ENCODE measurements at places on chromosomes 3 and 15.

DNA sequence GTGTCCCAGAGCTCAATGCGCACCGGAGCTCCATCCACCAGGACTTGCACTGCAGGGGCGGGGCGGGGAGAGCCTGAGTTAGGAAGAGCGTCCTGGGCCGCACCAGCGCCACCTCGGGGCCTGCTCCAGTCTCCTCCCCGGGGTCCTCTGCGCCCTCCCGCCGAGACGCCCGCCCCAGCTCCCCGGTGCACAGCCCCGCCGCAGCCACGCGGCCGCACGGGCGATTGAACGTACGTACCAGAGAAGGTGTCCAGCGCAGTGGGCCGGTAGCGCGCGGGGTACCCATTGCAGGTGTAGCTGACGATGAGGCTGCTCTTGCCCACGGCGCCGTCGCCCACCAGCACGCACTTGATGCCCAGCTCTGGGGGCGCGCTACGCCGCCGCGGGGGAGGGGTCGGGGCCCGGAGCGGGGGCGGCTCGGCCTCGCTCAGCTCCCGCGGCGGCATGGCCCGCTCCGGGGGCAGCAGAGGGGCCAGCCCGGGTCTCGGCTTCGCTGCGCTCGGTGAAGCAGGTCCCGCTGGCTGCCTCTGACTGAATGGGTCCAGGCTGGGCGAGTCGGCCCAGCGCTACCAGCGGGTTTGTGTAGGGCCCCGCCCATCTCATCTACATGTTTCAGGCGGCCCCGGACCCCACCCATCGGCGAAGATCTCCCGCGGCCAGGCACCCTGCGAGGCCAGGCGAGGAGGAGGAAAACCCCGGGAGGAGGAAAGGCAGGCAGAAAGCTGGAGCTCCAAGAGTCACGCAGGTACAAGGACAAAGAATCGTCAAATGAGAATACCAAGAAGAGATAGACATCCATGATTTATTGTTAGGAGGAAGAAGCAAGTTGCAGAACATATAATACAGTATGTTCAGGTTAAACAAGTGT, at the start of gene RHOV:
TSS of gene RHOV (minus strand) at position 541 of the 868 bp plus-strand sequence. CDS start at position 446, 95 bp downstream.
- DNase-seq, result no peak

DNA sequence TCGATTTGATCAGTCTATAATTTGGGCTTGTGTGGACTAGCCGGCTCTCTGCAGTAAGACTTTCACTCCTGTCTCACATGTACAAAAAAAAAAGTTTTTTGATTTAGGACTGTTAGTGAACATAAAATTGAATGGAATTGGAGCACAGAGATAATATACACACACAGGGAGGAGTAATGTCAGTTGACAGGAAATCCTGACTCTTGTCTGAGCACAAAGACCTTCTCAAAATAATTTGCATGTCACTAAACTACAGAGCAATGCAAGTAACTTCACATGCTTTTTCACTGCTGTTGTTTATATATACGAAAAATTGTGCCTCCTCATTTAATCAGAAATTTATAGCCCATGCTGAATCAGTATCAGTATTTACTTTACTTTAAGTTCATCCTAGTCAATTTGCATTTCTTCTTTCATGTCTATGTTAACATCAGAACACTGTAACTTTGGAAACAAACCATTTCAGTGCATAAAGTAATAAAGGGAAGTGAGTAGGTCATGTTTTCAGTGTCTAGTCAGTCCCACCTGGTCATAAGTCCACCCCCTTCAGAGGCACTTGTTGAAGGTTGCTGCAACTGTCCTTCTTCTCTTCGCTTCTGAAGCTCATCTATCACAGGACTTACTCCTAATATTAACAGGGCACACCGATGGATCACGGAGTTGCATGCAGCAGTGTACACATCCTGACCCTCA, 115.8 kb downstream of the FBXL22 start:
- no peak for DNase-seq

DNA sequence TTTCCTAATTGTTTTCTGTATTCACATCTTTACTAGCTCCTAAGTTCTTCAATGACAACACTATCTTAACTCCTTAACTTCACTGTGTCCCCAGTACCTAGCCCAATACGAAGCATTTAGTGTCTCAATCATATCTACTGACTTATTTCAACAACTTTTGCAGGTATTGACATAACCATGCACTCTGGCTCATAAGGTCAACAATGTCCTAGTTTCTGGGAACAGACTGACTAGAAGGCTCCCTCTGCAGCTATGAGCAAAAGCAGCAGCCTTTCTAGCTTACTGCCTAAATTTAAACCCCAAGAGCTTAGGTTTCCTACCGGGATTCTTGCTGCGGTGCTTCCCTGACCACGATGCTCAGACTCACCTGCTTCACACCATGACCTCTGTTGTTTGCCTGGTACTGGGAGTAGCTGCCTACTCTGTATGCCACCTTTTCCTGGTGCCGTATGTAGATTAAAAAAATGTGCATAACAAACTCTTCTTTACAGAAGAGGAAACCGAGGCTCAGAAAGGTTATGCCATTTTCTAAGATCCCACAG, 767.7 kb downstream of the TUSC7 start:
- no peak for DNase-seq

DNA sequence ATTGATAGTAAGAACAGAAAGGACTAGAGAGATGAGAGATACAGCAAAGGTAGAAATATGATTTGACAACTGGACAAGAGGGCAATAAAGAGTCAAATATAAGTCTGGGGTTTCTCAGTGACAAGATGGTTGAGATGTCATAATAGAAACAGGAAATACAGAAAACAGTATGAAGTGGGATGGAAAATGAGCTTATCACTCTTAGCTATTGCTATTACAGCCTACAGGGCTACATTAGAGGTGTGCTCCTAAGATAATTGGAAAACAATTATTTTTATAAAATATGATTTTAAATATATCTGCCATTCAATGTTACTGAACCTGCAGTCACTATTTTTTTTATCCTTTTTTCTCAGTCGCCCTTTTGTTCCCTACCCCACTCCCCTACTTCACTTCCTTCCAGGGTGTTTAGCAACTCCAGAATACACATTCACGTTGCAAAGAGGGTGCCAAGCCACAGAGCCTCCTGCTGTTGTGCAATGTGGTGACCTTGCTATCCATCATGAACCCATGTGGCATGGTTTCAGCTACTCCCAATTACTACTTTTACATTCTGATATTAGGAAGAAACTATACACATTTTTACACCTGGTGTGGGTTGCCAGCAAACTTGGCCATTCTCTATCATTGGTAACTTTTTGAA, 6.0 kb downstream of the NRG4 start:
- no peak for DNase-seq

- DNase-seq, result no peak
These were observed 80.1 kb downstream of the EBLN2 start for GRCh38 chr3:73141525-73141924.

DNA sequence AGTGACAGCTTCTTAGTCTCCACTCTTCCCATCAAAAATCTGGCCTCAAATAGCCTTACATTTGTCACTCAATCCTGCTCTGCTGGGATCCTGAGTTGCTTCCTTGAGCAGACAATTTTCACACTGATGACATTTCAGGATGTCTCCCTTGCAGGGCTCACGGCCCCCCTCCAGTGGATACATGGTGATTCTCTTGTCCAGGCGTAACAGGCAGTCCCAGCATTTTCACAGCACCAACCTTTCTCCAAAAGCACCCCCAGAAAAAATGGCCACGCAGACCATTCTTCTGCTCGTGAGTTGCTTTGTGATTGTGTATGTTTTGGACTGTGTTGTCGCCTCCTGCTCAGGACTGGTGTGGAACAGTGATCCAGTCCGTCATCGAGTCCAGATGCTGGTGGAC, 47.4 kb upstream of the WNT7A start:
- no peak for DNase-seq

DNA sequence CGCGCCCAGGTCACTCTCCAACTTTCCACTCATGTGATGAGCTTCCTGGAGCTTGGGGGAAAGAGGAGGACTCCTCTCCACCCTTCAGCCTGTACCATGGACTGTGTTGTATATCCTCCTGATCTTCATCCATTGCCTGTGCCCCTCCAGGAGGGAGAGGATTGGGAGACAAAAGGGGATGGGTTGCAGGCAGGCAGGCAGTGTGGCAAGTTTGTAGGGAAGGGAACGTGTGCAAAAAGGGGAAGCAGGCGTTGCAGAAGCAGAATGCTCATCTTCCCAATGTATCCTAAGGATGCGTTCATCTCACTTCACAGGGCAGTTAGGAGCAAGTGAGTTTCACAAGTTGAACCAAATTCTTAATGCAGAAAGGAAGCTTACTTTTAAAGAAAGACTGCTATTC, 28.1 kb upstream of the GHSR start:
- no peak for DNase-seq

- no peak for DNase-seq
These were observed 65.9 kb downstream of the GPR176 start for GRCh38 chr15:39854161-39854560.

GRCh38 chr15:50487287-50487686, 59.2 kb downstream of the USP50 start:
- no peak for DNase-seq

DNA sequence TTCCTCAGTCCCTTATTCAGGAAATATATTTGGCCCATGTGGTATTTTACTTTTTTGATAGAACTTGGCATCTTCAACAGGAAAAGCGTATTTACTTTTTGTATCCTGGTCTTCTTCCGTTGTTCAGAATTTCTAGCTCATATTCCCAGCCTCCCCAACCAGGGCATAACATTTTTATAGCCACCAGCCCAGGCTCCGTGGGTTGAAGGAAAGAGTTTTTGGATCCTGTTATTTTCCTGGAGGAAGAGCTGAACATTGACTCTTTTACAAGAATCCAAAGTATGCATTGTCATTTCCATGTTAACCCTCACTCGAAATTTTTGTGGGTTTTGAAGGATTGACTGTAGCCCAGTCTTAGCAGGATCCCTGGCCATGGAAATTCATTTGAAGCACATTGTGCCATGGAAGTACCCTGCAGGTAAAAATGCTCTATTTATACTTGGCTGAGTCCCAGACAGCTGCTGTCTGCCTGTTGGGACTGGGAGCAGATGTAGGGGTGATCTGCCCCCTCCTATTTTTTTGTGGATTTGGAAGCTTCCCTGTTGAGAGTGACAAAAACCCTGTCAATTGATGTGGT, 98.8 kb downstream of the AKAP13 start:
- no peak for DNase-seq

GRCh38 chr15:36632226-36632625, 52.8 kb downstream of the CDIN1 start:
- DNase-seq, result no peak

GRCh38 chr15:25175033-25175788, 220.4 kb downstream of the SNRPN start:
- no peak for DNase-seq

DNA sequence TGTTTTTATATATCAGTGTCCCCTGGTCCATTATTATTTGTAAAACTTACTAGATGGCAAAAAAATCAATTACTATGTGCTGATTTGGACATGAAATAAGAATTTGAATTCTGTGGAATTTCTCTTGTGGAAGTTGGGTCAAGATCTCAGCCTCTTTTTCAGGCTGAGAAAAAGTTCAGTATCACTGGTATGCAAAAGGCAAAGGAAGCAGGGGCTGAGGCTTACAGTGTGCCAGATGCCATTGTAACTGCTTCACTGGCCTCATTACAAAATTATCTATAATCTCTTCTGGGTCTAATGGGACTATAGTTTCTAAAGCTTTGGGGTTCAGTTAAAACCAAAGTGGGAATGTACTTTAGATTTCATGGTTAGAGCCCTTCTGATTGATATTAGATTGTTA, 125.9 kb upstream of the SLC7A14 start:
- no peak for DNase-seq

- DNase-seq, result no peak
These were observed 70.1 kb upstream of the CDV3 start for GRCh38 chr3:133503409-133503808.

DNA sequence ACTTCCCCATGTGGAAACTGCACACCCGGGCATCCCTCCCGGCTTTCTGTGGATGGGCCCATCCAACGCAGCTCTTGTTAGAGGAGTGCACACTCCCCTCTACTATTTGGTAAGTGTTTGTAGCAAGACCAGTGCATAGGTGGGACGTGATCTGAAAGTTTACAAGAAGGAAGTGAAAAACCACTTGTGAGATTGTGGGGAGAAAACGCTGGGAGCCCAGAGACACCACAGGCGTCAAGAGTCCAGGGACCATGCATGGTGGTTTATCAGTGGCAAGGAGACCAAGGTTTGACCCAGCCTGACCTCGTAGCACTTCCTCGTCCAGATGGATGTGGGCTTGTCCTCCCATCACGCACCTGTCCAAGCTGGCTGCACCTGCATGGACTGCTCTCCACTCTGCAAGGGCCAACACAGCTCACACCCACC, 51.6 kb downstream of the ATP10A start:
- DNase-seq, result no peak

DNA sequence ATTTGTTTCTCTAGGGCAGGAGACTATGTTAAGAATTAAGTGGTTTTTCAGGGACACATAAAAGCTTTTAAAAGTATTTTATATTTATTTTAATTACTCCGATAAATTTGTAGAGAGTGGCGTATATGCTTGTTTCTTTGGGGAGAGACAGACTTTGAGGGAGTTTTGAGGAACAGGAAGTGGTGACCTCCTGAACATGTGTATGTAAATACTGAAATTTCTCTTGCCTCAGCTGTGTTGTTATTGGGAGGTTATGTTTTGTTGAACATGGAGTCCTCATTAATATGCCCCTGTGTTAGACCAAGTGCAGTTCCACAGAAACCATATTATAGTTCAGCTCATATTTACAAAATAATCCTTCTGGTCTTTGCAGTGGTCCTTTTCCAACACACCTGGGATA, 41.8 kb upstream of the UTS2B start:
- no peak for DNase-seq

DNA sequence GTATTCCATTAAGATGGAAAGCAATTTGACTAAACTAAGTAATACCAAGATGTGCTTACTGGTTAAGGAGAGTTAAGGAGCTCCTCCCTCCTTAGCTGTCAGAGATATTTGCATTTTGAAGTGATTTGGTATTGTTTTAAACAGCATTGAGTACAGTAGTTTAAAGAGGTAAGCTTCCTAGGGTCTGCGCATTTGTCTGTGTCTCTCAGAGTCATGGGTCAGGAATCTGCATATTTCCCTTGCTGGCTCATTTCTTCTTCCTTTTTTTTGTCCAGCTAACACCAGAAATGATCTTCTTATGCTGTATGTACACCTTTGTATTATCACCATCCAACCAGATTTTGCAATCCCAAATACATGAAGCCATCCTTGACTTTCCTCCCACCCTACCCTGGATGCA, 163.0 kb upstream of the BFSP2 start:
- DNase-seq, result no peak

DNA sequence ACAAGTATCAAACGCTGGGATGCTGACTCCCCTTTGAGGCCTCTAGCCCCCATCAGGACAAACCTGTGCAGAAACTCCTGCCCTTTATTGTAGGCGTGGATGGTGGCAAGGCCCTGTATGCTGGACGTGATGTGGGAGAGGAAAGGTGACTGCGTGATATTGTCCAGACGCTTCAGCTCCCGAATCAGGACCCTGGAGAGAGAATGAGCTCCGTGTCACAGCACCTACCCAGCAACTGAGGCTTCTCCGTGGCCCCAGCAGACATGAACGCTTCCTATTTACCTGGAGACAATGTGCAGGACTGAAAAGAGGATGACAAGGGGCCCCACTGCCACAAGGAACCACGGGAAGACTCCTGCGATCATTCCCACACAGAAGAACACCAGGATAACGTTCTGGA, 65.0 kb upstream of the PARL start:
- no peak for DNase-seq
